Activated naive CD4-positive, alpha-beta T cell (primary cell): ENCODE measurements at places on chromosomes 11 and 22.

GRCh38 chr11:16780698-16781550 is 42.5 kb downstream of the C11orf58 start:
- DNase-seq: no peak

DNA sequence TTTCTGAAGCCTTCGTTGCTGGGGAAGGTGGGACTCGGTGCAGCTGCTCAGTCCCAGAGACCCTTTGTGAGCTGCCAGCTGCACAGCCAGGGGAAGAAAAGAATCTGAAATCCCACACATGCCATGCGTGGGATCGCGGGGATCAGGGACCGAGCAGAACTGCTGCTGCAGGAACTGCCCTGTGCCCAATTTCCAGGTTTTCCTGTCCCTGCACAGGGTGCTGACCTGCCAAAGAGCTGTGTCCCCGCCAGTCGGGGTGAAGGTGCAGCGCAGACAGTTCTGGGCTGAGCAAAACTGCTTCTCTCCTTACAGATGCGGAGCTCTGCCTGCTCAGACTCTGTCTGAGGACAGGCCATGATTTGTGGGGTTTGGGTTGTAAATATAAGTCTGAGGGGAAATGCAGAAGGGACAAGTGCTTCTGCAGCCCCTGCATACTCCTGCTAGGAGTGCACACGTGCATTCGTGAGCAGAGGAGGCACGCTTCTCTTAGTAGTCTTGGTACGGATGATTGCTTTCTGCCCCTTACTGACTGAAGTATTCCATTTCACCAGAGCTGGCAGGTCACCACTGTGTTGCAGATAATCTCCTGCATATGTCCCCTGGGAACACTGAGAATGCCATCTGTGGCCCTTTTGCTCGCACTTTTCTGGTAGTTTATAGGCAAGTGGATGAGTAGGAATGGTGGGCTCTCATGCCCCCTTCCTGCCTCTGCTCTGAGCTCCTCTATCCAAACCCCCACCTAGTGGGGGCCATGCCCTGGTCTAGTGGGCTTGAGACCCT is 141.4 kb downstream of the PARVA start:
- DNase-seq: no peak

DNA sequence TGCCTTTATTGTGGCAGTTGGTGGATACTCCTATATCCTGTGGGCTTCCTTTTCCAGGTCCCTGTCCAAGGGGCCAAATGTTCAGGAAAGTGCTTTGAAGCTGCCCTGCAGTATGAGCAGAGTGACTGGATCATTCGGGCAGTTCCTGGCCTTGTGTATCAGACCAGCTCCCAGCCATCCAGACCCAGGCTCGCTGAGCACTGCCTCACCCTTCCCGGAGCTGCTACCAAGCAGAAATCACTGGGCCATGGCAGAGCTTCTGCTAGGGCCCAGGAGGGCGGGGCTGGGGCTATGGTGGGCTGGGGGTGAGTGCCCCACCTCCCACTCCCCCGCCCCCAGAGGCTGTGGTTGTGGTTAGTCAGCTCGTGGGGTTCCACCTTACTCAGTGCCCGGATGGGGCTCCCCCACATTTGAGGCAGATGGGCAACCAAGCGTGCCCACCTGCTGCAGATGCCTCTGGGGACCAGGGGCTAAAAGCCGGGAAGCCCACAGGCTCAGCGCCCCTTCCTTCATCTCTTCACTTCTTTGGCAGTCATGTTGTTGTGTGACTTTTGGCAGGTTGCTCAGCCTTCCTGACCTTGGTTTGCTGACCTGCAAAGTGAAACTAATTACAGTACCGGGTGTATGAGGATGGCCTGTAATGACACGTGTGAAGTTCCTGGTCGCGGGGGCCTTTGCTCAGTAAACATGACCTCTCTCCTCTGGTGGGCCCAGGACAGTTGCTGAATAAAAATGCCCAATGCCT is 2.1 kb upstream of the LRRC32 start:
- DNase-seq: no peak

- no peak for DNase-seq
Measured at GRCh38 chr11:124656774-124657630, 16.5 kb downstream of the SIAE start.

DNA sequence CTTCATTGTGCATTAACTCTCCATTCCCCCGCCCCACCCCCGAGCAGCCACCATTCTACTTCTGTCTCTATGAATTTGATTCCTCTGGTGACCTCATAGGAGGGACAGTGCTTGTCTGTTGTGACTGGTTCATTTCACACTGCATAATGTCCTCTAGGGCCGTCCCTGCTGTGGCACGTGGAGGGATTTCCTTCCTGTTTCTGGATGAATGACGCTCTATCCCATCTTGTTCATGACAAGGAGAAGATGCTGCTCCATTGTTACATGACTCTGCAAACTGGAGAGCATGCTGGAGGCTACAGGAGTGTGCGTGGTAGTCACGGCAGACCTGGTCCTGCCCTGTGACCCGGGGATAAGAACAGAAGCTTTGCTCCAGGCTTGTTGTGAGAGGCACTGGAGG is 61.3 kb downstream of the RTL6 start:
- no peak for DNase-seq

DNA sequence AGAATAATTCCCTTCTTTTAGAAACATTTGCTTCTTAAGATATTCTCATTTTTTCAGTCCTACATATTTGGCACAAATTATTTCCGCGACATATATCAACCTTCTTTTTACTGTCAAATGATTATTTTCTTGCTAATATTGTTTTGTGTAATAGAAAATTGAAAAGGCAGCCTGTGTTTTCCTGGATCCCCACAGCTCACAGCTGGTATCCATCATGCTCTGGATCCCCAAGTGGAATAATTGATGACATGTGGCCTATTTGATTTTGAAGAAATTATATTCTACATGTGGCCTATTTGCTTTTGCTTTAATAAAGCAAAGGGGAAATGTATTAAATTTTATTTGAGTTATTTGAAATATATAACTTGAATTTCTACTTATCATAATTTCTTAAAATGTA is 199.4 kb upstream of the LUZP2 start:
- DNase-seq: no peak

GRCh38 chr11:47991266-47991830 is 11.0 kb downstream of the PTPRJ start:
- no peak for DNase-seq

DNA sequence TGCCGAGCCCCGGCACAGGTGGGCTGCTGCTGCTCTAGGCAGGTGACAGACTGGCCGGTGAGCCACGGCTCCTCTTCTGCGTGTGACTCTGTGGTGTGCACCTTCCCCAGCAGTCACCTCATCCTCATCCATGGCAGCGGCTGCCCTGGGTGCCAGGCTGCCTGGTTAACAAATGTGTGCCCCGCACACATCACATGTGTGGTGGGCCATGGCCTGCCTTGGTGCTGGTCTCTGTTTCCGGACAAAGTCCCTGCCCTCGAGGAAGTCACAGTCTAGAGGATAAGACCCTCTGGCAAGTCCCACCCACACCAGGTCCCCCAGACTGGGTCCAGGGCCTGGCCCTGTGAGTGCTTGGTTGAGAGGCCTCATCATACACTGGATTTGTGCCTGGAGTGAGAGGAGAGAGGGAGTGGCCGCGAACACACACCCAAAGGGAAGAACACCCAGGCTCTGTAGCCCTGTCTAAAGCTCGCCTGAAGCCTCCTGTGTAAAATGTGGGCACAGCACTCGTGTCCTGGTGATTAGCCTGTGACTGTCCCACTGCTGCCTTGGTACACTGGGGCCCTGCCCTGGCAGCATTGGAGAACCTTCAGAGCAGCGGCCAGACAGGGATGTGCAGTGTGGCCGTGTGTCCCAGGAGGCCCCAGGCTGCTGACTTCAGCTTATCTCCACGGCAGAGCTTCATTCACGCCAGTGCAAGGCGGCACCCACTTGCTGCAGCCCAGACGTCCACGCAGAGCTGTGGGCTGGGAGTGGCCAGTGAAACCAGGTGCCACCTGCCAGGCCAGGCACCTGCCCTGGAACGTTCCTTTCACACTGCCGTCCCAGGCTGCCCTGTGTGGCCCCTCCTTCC is 269.9 kb downstream of the TBC1D22A start:
- DNase-seq: no peak

- DNase-seq: no peak
Measured at GRCh38 chr22:27750584-27751265, 50.8 kb downstream of the MN1 start.

GRCh38 chr22:29917052-29917902 is 34.3 kb downstream of the MTMR3 start:
- no peak for DNase-seq

GRCh38 chr22:17832665-17833064 is 58.4 kb upstream of the BID start:
- no peak for DNase-seq

- DNase-seq: no peak
Measured at GRCh38 chr11:116192509-116193210, 580.1 kb downstream of the BUD13 start.

DNA sequence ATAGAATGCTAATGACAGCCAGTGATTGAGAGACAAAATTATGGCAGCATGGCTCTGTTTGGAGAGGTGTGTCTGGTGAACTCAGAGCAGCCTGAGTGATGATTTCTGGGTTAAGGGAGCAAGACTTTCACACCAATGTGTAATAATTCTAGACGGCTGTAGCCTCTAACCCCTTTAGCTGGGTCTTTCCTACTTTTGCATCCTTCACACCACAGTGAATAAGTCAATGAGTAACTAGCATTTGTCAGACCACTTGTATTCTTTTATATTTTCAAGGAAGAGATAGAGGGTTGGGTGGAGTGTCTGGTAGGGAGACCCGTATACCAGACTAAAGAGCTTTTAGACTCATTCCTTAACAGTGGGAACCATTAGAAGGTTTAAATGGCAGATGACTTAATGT is 50.4 kb downstream of the ATXN10 start:
- DNase-seq: no peak

- no peak for DNase-seq
Measured at GRCh38 chr11:10975287-10975721, 117.5 kb upstream of the ZBED5 start.

- DNase-seq: no peak
Measured at GRCh38 chr11:45722144-45722543, 56.7 kb upstream of the CHST1 start.

GRCh38 chr22:32831584-32831983 is 30.1 kb downstream of the TIMP3 start:
- DNase-seq: no peak

DNA sequence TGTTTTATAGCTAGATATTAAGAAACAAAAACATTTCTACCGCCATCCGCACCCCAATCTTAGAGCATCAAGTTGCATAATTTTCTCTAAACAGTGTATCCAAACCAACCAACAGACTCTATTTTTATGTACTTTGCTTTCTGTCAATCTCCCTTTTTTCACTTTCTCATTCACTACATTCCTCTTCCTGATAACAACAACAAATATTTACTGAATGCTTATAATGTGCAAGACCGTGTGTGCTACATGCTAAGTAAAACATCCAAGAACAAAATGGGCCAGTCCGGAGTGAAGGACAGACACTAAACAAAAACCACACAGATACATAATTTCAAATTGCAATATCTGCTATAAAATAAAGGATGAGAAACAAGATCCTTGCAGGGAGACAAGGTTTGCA is 38.6 kb upstream of the SOX6 start:
- no peak for DNase-seq

- DNase-seq: no peak
Measured at GRCh38 chr22:46537946-46538813, 760 bp upstream of the CELSR1 start.

- no peak for DNase-seq
Measured at GRCh38 chr22:30838111-30838510, 130.5 kb downstream of the MORC2 start.

DNA sequence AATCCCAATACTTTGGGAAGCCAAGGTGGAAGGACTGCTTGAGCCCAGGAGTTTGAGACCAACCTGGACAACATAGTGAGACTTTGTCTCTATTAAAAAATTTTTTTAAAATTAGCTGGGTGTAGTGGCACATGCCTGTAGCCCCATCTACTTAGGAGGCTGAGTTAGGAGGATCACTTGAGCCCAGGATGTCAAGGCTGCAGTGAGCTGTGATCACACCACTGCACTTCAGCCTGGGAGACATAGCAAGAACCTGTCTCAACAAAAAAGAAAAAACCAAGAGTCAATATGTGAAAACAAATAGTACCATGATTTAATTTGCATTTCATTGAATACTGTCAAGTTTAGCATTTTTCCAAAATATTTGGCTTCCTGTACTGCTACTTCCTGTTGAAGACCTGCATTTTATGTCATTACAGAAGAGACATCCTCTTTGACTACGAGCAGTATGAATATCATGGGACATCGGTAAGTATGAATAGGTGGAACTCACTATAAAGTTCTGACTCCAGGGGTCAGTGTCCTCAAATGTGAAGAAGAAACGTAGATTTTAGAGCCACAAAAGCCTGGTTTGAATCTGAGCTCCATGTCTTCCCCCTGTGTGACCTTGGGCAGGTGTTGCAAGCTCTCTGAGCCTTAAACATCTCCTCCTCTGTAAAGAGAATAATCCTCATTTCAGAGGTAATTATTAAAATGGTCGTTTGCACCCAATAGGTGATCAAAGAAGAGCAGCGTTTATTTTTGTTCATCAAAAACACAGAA is 16.0 kb downstream of the CDC45 start:
- no peak for DNase-seq

GRCh38 chr11:78390809-78391208 is 26.8 kb downstream of the GAB2 start:
- no peak for DNase-seq

GRCh38 chr11:121449626-121450025 is 2.5 kb upstream of the SORL1 start:
- no peak for DNase-seq

GRCh38 chr11:73167363-73167954 is 25.3 kb upstream of the FCHSD2 start:
- no peak for DNase-seq

DNA sequence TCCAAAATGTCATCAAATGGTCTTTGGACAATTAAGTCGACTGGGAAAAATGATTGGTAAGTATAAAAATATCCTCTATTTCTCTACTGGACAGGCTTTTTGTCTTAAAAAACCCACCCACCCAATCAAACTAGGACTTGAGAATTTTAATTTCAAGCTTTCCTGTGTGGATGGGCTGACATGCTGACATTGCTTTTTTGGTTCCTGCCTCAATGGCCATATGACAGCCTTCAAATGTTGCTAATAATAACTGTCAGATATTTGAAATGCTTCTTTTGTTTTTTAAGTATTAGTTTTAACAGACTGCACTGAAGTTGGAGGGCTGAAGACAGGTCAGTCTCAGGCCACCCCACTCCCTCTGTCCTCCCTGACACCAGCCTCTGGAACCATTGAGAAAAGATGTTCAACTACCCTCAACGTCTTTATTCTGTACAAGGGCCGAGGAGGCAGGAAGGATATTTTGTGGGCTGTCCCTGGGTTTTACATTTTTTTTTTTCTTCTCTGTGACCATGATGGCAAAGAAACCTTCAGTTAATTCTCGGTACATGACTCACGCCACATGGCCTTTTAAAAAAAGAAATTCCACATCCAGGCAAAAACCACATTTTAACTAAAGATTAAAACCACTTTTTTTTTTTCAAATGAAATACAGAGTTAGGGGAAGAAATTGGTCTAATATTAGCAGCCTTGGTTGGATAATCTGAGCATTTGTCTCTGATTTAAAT is 130.4 kb downstream of the SLC1A2 start:
- no peak for DNase-seq

DNA sequence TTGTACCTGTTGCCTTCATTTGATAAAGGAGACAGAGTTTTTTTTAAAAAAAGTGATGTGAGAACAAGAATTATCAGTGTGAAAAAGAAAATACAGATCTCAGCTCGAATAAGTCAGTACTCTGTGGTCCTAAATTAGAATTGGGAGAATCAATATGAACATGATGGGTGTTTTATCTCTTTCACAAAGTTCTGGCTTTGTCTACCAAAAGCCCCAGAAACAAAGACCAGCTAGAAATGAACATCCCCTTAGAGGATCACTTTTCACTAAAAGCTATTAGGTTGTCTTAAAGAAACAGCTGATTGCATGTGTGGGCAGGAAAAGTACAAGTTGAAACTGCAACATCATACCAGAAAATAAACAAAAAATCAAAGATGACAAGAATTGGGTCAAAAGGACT is 8.4 kb upstream of the ST14 start:
- no peak for DNase-seq
